IMR-90 (cell line): ENCODE measurements at places on chromosomes 6 and 20.
A peak's percentile ranks its signal among the peaks of the same experiment; 100 is the strongest.

DNA sequence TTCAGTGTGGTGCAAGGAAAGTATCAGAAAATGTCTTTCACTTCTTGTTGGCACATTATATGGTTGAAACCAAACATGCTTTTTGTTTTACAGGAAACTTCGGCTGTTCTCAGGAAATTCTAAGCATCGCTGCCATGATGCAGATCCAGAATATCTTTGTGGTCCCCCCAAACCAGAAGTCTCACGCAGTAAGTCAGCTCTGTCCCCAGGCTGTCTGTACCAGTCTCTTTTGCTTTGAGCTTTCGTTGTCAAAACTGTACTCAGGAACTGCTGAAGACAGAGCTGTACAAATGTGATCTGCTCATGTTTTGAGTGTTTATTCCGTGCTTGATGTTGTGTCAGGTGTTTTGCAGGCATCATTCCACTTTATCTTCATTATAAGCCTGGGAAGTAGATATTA lies 59.6 kb downstream of the DHX35 start:
- DNase-seq: no peak
- no peak overlapping the region for H3K27ac ChIP-seq
- no peak overlapping the region for H3K4me3 ChIP-seq

- H3K4me1 ChIP-seq: no peaks in the 10 kb centered on the region; the same call in 1 of the 2 replicates
- peaks cover 13% of the 10 kb centered on the region for H3K27me3 ChIP-seq
- no peaks in the 10 kb centered on the region for H3K36me3 ChIP-seq
- H3K27ac ChIP-seq: no peak overlapping the region
Observed at GRCh38 chr6:43740321-43740960, 29.6 kb upstream of the VEGFA start.

- peaks cover 56% of the 10 kb centered on the region for H3K27me3 ChIP-seq
- no peak overlapping the region for H3K27ac ChIP-seq
- H3K4me1 ChIP-seq: no peaks in the 10 kb centered on the region
- DNase-seq: no peak
Observed at GRCh38 chr6:34022250-34022872, 123.5 kb downstream of the GRM4 start.

- H3K4me1 ChIP-seq: peaks cover 2% of the 10 kb centered on the region; the same call in 1 of the 2 replicates
- peak overlapping the region; percentile 100; the same call in 1 of the 2 replicates for H3K4me3 ChIP-seq
- H3K27ac ChIP-seq: peak overlapping the region; percentile 85; the same call in 1 of the 2 replicates
- H3K36me3 ChIP-seq: no peaks in the 10 kb centered on the region
- no peaks in the 10 kb centered on the region for H3K27me3 ChIP-seq
Observed at GRCh38 chr20:63628246-63628975, 1.5 kb upstream of the GMEB2 start.

- H3K4me3 ChIP-seq: no peak overlapping the region
- no peaks in the 10 kb centered on the region for H3K4me1 ChIP-seq
- no peak overlapping the region for H3K27ac ChIP-seq
- no peaks in the 10 kb centered on the region for H3K27me3 ChIP-seq
- no peaks in the 10 kb centered on the region for H3K36me3 ChIP-seq
Observed at GRCh38 chr6:45614488-45615285, 237.0 kb upstream of the SUPT3H start.

DNA sequence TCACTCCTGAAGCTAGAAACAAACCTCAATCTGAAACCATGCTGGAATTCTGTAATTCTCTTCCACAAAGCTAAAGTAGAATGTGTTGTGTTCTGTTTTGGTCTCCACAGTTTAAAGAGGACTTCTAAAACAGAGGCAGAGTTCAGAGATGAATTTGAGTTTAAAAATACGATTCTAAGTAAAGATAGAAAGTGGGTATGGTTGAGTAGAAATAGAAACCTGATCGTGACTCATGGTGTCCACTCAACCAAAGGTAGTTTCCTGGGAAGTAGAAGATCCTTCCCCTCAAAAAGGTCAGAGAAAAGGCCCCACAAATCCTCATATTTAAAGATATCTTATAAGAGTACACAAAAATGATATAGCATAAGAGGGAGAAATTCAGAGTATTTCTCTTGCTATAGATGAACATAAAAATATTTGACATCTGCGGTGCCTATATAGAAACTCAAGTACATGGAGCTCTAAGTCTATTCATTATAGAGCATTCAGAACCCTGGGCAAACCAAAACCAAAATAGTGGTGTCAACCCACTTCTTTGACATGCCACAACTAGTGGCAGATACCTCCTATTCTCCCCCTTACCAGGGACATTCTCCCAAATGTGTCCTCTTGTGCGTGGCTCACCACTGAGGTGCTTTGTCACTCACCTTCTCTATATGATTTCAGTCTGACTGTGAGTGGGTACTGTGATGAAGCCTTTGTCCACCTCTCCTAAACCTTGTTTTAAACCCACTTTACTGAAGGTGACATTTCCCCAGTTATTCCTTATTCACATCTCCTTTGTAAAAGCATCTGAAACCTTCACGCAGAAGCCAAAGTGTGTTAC lies 84.5 kb downstream of the PLCB1 start:
- no peak overlapping the region for H3K27ac ChIP-seq
- peaks cover 21% of the 10 kb centered on the region for H3K4me1 ChIP-seq
- no peaks in the 10 kb centered on the region for H3K27me3 ChIP-seq
- H3K4me3 ChIP-seq: no peak overlapping the region
- no peaks in the 10 kb centered on the region for H3K36me3 ChIP-seq

DNA sequence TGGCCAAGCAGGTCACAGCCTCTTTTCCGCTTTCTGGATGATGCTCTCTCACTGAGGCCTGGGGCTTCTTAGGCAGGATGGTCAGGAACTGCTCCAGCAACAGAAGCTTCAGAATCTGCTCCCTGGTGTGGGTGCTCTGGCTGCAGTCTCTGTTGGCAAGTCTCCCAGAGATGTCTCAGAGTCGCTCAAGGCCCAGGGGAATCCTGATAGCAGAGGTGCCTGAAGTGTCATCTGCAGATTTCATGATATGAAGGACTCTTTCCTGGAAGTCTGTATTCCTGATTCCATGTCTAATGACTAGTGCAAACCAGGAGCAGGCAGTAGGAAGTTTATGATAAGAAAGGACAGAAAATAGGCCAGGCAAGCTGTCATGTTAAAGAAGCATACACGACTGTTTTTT lies 20.3 kb downstream of the ZSCAN31 start:
- no peak overlapping the region for H3K4me3 ChIP-seq
- no peaks in the 10 kb centered on the region; the same call in 1 of the 2 replicates for H3K36me3 ChIP-seq
- no peak overlapping the region for H3K27ac ChIP-seq
- H3K27me3 ChIP-seq: no peaks in the 10 kb centered on the region
- H3K4me1 ChIP-seq: no peaks in the 10 kb centered on the region

DNA sequence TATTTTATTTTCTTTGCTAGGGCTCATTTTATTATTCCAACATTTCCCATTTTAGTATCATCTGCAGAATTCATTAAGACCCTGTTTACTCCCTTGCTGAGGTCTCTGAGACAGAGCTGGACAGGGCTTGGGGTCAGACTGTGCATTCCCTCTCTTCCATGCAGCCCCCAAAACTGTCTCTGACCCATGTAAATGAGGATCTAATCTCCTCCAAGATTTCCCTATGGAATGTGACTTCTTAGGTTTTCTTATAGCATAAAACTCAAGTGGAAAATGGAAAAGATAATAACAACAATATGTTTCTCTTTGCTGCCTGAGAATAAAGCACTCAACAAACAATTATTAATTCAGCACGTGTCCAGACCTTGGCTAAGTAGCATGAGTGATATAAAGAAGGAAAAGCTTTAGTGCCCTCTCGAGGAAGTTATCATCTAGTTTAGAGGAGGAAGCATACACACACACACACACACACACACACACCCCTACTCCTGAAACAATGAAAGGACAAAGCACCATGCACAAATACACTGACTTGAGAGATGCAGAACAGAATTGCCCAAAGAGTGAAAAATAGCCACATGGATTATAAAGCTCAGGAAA lies 815.5 kb downstream of the BCKDHB start:
- H3K4me3 ChIP-seq: no peak overlapping the region
- no peak for DNase-seq
- H3K36me3 ChIP-seq: no peaks in the 10 kb centered on the region
- H3K4me1 ChIP-seq: no peaks in the 10 kb centered on the region
- no peaks in the 10 kb centered on the region for H3K27me3 ChIP-seq
- no peak overlapping the region for H3K27ac ChIP-seq

DNA sequence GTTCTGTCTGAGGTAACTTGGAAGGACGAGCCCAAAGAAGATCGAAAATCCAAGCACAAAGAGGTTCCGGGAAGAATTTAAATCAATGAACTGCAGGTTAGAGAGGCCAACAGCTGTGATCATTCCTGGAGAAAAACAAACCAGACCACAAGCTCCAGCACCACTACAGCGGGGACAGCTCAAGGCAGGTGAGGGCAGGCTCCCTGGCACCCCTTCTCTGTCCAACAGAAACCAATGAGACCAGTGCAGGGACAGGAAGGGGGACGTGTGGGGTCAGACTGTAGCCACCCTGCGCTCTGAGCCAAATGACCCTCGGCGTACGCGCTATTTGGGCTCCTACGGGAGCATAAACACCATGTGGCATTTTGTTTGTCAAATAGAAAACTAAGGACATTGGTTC lies 139.3 kb downstream of the SLC23A2 start:
- H3K4me3 ChIP-seq: no peak overlapping the region
